Vagina (tissue), 2 donors: ENCODE measurements at places on chromosomes 11 and 22. TPM values are rescaled to one million over a fixed set of nuclear protein-coding genes. Genes with fewer than 3 reads are reported as not detected.
A peak's percentile ranks its signal among the peaks of the same experiment; 100 is the strongest.

GRCh38 chr11:114065094-114065493 is 5.6 kb downstream of the ZBTB16 start:
- H3K36me3 ChIP-seq: peaks cover 4% of the 10 kb centered on the region
- peaks cover 80% of the 10 kb centered on the region for H3K4me1 ChIP-seq
- no peak for DNase-seq
- H3K27me3 ChIP-seq: no peaks in the 10 kb centered on the region
- peak overlapping the region; percentile 81 for H3K4me3 ChIP-seq
- H3K27ac ChIP-seq: peak overlapping the region; percentile 96

- H3K27me3 ChIP-seq: no peaks in the 10 kb centered on the region
- H3K4me1 ChIP-seq: no peaks in the 10 kb centered on the region
- no peak overlapping the region for H3K4me3 ChIP-seq
- no peak for DNase-seq
These were observed 28.1 kb downstream of the ALG8 start for GRCh38 chr11:78111298-78111697.

DNA sequence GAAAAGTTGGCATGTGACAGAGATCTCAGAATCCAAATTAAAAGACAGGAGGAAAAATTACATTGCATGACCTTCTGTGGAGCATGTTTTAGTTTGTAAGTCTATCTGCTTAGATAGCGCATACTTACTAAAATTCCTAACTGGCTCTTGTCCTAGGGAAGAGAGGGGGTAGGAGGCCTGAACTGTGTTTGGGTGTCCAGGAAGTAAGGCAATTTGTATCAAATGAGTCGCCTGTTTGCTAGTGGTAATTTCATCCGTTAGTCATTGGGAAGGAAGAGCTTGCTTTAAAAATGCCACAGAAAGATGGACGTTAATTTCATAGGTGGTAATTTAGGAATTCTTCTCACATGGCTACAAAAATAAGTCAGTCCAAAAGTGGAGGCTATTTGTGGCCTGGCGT is 18.5 kb downstream of the GRK3 start:
- no peak for DNase-seq
- H3K4me1 ChIP-seq: no peaks in the 10 kb centered on the region
- H3K27me3 ChIP-seq: no peaks in the 10 kb centered on the region
- H3K4me3 ChIP-seq: no peak overlapping the region
- no peaks in the 10 kb centered on the region for H3K36me3 ChIP-seq

DNA sequence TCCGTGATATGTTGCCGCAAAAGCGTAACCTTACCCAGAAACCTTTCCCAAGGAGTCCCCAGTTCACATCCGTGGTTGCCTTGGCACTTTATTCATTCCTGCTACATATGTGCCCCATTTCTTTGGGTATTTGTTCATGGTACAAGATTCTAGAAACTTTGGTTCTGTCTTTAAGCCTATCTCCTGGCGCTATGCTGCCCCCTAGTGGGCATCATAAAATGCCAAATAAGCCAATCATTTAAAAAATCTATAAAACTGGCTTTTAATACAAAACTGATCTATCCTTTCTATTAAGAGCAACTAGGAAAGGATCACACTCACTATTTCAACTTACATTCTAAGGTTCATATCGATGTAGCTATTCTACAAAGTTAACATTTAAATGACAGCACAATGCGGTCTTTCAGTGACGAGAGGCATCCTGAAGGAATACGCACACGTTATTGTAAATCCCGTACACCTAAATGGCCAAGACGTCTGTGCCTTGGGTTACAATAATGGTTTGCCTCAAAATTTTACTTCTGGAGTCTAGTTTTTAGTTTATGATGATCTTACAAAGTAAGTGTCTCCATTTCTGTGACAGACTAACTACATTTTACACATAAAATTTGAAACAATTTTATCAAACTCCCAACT is 16.2 kb downstream of the PIWIL3 start:
- H3K4me1 ChIP-seq: no peaks in the 10 kb centered on the region
- H3K4me3 ChIP-seq: no peak overlapping the region
- no peaks in the 10 kb centered on the region for H3K36me3 ChIP-seq
- H3K27me3 ChIP-seq: no peaks in the 10 kb centered on the region

- H3K27ac ChIP-seq: no peak overlapping the region
- no peaks in the 10 kb centered on the region for H3K27me3 ChIP-seq
- no peak for DNase-seq
These were observed 6.5 kb upstream of the ALDH3B2 start for GRCh38 chr11:67680696-67681470.

DNA sequence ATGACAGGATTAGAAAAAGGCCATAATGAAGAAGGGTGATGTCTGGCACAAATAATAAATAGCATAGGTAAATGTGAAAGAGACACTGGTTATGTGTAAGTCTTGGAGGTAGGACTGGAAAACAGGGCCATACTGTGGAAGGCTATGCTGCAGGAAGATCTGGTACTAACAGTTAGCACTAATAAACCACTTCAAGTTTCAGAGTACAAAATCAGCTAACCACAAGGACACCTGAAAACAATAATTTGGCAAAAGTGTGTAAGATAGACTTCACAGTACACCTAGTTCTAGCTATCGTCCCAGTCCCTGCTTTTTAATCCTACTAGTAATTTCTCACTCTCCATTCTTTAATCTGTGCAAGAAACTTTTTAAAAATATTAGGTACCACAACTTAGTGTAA is 44.3 kb downstream of the CWF19L2 start:
- no peak for DNase-seq
- H3K27ac ChIP-seq: no peak overlapping the region
- H3K27me3 ChIP-seq: no peaks in the 10 kb centered on the region
- H3K36me3 ChIP-seq: peaks cover 10% of the 10 kb centered on the region
- no peaks in the 10 kb centered on the region for H3K4me1 ChIP-seq
- no peak overlapping the region for H3K4me3 ChIP-seq

DNA sequence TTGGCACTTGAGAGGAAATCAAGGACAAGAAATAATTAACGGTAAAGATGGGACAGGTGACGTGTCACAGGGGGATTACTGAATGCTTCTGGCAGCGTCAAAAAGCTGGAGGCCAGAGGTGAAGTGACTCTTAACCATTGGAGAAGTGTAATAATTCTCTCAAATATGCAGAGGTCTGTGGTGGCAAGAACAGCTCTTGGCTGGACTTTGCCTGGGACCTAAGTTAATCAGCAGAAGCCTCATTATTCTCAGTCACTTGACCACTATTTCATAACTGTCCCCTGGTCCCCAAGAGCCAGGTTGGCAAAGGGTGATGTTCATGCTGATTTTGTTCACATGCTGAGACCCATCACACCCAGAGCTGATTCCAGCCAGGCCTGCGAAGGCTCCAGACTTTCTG is 72.9 kb downstream of the TIMP3 start:
- DNase-seq: no peak
- no peaks in the 10 kb centered on the region for H3K4me1 ChIP-seq
- H3K36me3 ChIP-seq: no peaks in the 10 kb centered on the region
- H3K4me3 ChIP-seq: no peak overlapping the region

The TRAF6 gene
- total RNA-seq: 10.6 TPM

DNA sequence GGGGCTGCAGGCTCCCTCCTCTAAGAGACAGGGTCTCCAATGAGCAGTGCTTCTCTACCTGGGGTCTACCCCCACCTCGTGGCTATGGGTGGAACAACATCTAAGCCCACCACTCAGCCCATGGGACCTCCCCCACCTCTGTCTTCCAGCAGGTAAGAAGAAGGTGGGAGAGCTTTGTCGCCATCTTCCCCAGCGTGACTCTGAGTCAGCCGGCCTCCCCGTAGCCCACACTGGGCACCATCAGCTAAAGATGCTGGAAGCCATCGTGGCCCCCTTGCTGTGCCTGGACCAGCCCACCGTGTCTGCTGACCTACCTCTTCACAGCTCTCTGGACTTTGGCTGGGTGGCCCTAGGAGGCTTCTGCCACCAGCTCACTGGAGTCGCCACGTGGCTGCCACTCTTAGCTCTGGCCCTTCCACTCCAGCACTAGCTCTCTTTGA is 944 bp downstream of the C11orf86 start:
- H3K27me3 ChIP-seq: no peaks in the 10 kb centered on the region
- peaks cover 6% of the 10 kb centered on the region for H3K4me1 ChIP-seq
- no peak overlapping the region for H3K27ac ChIP-seq
- H3K4me3 ChIP-seq: no peak overlapping the region
- H3K36me3 ChIP-seq: no peaks in the 10 kb centered on the region

The P2RX6 gene
- total RNA-seq: 1.7 TPM

DNA sequence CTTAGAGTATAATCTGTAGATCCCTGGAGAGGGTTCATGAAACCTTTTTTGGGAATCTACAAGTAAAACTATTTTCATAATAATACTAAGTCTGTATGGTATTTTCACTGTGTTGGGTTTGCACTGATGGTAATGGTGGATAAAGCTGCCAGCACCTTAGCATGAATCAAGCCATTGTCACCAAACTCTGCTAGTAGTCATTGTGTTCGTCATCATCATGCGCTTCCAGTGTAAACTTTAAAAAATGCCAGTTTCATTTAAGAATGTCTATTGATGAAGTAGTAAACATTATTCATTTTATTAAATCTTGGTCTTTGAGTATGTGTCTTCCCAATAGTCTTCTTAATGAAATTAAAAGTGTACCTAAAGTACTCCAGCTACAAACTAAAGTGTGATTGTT is 15.0 kb downstream of the ALKBH3 start:
- no peaks in the 10 kb centered on the region for H3K4me1 ChIP-seq
- no peaks in the 10 kb centered on the region for H3K27me3 ChIP-seq
- no peak for DNase-seq
- H3K4me3 ChIP-seq: no peak overlapping the region
- no peak overlapping the region for H3K27ac ChIP-seq
- H3K36me3 ChIP-seq: no peaks in the 10 kb centered on the region

GRCh38 chr11:66044757-66045156 is 4.2 kb downstream of the GAL3ST3 start:
- H3K4me1 ChIP-seq: peaks cover 4% of the 10 kb centered on the region
- no peaks in the 10 kb centered on the region for H3K36me3 ChIP-seq
- H3K27ac ChIP-seq: no peak overlapping the region
- no peak overlapping the region for H3K4me3 ChIP-seq

GRCh38 chr11:12532580-12532979 is 141.6 kb upstream of the TEAD1 start:
- DNase-seq: no peak
- H3K4me1 ChIP-seq: peaks cover 14% of the 10 kb centered on the region
- no peak overlapping the region for H3K4me3 ChIP-seq
